ENCODE measurements at places on chromosomes 2 and 18.

DNA sequence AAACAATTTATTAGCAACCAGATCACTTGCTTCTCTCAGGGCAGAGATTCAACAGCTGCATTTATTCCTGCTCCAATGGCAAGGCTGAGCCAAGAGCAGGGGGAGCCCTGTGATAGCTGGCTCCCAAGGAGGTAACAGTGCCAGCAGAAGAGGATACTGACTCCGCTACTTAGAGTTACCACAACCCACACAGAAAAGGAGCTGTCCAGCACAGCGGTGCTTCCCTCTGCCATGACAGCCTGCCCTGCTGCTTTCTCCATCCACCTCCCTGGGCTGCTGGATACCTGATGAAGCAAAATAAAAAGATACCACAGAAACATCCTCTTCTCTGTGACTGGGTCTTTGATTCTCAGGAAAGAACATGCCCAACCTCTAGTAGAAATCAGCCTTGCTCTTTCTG lies 467.2 kb downstream of the LRRTM4 start:
- peak; percentile 62 for DNase-seq

- no peak for DNase-seq
Observed at GRCh38 chr2:182887753-182888415, 21.4 kb upstream of the FRZB start.

DNA sequence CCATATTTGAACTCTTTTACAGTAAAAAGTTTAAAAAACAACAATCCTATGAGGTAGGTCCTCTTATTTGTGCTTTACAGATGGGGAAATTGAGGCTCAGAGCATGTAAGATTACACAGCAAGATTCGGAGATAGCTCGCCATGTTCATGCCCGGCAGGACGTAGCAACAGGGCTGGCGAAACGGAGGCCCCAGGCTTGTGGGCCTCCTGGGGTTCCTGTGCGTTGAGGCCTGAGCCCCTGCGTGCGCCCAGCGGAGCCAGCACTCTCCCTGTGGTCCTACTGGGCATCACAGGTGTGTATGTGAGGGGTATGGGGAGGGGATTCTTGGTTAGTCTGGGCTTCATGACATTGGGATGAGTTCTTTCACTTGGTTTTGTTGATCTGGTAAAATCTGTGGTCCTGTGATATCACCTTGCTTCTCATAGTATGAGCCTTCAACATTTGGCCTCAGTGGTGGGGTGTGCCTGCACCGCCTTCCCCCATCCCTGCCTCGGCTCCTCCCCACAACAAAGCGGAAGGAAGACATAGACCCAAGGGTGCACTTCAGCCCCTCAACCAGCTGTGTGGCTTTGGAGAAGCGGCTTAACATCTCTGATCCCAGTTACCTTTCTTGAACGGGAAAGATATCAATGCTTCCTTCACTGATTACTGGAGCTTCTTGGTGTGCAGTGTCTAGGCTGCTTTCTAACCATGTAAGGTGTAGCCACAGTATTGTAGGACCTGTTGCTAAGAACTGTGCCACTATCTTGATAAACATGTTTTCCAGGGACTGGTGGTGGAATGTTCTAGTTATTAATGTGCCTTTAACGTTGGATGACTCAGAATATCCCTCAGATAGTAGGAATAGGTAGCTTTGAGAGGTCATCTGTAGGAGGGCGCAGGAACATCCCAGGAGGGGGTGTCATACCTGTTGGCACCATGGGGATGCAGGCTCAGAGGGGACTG lies 37.2 kb downstream of the HPCAL1 start:
- no peak for DNase-seq

DNA sequence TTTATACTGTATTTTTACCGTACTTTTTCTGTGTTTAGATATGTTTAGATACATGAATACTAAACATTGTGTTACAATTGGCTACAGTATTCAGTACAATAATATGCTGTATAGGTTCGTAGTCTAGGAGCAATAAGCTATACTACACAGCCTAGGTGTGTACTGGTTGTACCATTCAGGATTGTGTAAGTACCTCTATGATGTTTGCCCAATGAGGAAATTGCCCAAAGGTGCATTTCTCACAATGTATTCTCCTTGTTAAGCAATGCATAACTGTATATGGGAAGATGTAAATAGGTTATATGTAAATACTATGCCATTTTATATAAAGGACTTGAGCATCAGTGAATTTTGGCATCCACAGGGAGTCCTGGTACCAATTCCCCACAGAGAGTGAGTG lies 10.7 kb downstream of the EIF2AK2 start:
- no peak for DNase-seq

- DNase-seq, result no peak
Observed at GRCh38 chr18:79470547-79470946, 74.8 kb downstream of the NFATC1 start.

- DNase-seq, result peak; percentile 49
Observed at GRCh38 chr18:57431002-57431382, 4.2 kb upstream of the ONECUT2 start.

GRCh38 chr2:186380805-186381204 lies 105.3 kb upstream of the ZC3H15 start:
- DNase-seq, result no peak

DNA sequence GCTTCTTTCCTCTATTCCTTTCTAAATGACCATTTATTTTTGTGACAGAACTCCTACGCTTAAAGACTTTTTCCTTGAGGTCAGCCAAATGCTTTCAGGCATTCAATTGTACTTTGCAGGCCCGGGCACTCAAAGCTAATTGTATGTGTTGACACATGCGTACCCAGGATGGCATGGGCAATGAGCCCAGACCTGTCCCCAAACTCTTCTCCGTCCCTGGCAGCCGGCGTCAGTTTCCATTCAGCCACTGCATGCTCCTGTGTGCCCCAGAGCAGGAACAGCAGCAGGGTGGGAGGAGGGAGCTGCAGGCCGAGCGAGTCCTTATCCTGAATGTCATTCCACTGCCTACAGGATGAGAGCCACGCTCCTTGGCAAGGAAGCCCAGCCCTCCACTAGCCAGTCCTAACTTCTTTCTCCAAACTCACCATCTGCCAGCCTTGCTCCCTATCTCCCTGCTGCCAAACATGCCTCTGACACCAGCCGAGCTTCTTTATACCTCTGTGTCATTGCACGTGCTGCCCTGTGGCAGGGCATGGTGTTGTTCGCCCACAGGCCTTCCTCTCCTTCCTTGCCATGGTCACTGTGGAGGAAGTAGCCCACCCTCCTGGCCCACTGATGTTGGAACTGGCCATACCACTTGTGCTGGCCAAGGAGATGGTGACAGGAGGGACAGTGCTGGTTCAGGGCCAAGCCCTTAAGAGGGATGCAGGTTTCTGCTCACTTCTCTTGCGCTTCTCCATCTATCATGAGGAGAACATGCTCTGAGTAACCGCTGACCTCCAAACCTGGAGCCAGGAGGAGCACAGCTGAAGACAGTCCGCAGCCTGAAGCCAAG lies 116.9 kb upstream of the FHL2 start:
- no peak for DNase-seq

DNA sequence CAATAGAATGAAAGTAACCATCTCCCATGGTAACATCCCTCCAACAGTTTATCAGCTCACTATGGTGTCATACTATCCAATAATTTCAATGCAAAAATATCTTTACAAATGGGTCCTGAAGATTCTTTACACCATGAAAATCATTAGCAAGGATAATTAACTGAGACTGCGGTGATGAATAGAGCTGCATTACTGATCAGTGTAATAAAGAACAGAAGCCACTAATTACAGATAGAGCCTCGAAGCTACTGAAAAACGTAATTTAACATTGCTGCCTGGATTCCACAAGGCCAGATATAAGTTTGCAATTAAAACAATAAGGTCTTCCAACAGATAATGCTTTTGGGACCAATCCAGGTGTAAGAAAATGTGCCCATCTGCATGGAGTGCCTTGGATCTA lies 1245.8 kb upstream of the SLC39A10 start:
- DNase-seq, result no peak

- DNase-seq, result no peak
Observed at GRCh38 chr2:118850901-118851415, 3.5 kb upstream of the EN1 start.

GRCh38 chr2:102279391-102279735 lies 32.0 kb upstream of the IL1RL1 start:
- no peak for DNase-seq

GRCh38 chr2:128610496-128610895 lies 291.8 kb upstream of the HS6ST1 start:
- DNase-seq, result no peak

DNA sequence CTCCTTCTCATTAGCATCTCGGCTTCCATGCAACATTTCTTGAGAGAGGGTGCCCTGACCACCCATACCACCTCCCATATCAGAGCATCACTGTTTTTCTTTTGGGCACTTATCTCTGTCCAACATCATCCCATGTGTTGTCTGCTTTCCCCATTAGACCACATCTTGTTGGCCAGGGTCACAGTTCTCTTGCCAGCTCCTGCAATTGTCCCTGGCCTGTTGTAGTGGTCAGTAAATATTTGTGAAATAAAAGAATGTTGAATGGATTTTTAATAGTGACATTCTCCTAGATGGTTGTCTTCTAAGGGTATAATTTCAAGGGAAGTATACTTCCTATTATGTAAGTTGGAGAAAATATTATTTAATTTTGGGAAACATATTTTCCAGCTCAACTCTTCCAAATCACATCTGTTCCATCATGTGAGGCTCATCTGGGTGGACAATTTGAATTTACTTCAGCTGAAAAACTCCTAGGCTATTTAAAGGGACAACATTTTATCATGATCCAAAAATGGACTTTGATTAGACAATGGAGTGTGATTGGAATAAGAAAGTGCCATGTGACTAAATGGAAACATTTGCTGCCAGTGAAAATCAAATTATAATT lies 83.0 kb downstream of the MOGAT1 start:
- DNase-seq, result no peak

GRCh38 chr2:127405255-127405610 lies 13.0 kb upstream of the PROC start:
- DNase-seq, result no peak

DNA sequence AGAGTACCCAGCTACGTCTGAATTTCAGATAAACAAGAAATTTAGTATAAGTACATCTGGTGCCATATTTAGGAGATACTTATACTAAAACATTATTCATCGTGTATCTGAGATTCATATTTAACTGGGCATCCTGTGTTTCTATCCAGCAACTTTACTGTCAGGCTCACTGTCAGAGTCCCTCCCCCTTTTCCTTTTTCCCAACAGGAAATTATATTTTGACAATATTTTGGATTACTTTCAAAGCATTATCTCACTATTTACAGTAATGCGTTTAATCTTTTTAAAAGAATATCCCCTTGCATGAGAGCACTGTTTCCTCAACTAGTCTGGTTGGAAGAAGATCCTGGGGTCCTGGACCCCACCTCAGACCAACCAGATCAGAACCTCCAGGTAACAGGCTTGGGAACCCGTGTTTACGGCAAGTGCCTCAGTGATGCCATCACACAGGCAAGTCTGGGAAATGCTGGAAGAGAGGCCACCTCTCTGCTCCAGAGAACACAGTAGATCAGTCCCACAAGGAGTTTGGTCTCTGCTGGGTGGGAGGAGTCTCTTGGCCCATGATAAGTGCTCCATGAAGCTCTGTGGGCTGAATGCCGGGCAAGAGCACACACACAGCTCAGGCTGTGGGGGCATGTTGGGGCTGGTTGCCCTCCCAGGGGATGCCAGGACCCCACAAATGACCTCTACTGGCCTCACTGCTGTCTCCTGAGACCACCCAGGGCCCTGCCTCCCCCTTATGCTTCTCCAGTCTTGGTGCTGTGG lies 84.2 kb upstream of the UXS1 start:
- DNase-seq, result no peak

DNA sequence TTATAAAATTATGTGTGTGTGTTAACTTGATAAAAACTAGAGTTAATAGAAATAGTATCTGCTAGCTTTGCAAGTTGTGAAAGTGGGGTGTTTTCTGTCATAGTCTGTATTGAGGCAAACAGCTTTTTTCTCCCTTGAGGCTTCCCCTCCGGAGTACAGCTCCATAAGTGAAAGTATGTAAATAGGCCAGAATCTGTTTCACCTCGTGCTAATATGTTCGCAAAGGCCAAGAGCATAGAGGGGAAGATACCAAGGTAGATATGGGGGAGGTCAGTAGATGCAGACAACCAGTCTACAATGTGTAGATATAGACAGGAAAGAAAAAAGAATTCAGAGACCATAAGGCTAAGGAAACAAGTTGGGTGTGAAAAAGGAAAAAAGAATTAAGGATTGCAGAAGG lies 72.9 kb downstream of the PTRHD1 start:
- no peak for DNase-seq

- no peak for DNase-seq
Observed at GRCh38 chr2:31337197-31337596, 77.3 kb downstream of the XDH start.

DNA sequence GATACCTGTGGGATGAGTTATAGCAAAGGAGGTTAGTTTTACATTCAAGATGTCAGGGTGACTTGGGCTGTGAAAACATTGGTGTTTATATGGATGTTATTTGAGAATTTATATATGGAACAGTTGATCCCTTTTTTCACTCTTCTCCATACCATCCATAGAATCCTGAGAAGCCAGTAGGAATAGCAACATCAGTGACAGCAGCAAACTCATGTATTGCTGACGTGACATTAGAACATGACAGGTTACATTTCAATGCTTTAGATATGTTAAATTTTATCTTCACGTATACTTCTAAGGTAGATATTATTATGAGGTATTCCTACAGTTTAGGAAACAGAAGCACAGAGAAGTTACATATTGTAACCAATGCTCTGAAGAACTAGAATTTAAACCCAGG lies 745.2 kb upstream of the GCFC2 start:
- DNase-seq, result no peak

DNA sequence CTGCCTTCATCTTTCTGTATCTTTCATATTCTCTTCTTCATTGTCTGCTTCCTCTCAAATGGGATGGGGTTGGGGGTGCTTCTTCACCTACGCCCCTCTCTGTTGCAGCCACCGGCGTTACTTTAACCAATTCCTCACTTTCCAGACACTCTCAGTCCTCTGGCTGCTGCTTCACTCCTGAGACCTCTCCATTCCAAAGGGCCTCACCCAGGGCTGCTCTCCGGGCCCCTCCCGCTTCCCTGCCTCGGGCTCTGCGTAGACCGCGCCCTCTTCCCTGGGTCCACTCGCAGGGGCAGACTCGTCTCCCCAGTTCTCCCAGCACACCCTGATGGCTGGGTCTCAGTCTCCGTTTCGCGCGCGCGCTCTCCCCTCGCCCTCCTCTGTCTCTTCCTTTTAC lies 926 bp downstream of the SERPINB8 start:
- DNase-seq, result peak; percentile 48

DNA sequence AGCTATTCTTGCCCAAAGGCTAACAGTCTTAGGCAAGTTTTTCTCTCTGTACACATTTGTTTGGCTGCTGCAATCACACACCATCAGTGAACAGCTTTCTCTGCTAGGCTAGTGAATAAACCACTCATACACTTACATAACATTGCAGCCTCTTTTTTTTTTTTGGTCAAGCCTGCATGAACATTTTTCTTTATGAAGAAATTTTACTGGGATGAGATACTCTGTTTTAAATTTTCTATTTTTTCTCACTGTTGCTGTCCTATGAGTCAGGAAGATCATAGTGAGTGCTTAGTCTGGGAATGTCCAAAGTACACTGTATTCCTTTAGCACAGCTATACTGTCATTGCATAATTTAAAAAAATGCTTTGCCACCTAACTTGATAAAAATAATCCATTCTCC lies 58.5 kb downstream of the ROCK1 start:
- no peak for DNase-seq

- no peak for DNase-seq
Observed at GRCh38 chr18:2302628-2303516, 268.4 kb downstream of the METTL4 start.

- peak; percentile 18 for DNase-seq
Observed at GRCh38 chr2:217838409-217838831, 164.4 kb downstream of the TNS1 start.
